ENCODE measurements at places on chromosomes 1 and 21.

GRCh38 chr1:8676813-8677212, 140.6 kb downstream of the RERE start:
- DNase-seq: no peak

DNA sequence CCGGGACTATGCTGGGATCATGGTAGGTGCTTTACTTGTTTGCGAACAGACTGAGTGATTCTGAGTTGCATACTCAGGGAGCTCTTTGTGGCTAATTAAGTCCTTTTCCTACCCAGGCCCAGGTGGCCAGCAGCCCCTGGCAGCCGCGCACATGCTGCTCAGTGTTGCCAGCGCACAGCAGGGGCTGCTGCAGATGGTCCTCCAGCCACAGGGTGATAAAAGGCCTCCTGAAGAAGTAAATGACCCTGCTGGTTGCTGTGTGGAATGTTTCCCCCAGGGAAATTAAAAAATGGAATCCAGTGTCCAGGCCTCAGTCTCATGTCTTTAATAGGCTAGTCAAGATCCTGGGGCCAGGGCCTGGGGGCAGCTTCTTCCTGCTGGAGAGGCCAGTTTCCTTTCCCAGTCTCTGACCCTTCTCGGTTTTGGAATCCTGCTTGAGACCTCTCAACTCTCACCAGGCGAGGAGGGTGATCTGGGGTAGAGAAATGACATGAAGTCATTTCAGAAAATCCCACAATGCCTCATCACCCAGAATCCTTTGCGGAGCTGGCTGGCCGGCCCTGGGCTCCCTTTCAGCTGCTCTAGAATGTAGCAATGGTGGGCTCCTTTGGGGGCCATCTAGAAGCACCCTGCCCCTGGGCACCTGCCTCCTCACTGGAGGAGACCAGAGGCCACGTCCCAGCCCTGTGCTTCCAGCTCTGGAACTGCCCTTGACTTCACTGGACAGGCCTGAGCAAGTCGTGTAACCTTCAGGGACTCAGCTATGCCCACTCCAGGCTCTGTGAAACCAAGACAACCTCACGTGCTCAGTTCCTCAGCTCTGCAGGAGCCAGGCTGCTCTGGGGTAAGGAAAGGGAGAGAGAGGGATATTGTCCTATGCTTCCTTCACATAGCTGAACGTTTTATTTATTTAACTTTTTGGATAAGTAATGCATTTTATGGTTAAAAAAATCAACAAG, 131.4 kb downstream of the MRPS6 start:
- no peak for DNase-seq

- DNase-seq: peak; percentile 90
Measured at GRCh38 chr1:8427493-8427892, 109.6 kb downstream of the SLC45A1 start.

GRCh38 chr1:231983588-231984193, 357.1 kb downstream of the DISC1 start:
- DNase-seq: no peak

DNA sequence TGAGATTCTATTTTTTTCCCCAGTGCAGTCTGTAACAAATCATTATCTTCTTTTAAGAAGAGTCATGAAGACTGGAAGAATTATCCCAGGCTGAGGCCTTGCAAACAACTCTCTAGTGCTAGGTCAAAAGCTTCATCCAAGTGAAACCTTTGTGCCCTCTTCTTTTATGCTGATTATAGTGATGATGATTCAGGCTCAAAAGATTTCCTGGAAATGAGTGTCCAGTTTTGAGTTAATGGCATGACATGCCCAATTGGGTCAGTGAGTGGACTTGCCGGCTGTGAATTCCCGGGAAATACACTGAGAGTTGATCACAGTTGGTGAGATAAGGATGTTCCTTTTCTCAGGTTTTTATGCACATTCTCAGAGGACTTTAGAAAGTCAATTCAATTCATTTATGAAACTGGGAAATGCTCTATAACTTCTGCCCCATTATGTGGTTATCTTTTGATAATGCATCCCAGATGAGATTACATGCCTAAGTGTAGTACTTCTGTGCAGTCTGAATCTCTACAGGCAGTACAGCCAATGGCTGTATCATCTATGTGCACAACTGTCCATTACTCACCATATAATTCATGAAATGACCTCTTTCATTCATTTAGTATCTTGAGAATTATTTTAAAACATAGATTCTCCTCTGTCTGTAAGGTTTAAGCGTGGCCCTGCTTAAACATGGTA, 66.2 kb downstream of the S1PR1 start:
- no peak for DNase-seq

- DNase-seq: peak; percentile 32
Measured at GRCh38 chr1:46017876-46018503, 114.4 kb downstream of the PIK3R3 start.

- DNase-seq: no peak
Measured at GRCh38 chr21:38367646-38368045, 110.9 kb downstream of the KCNJ15 start.

- peak; percentile 50 for DNase-seq
Measured at GRCh38 chr1:182198006-182198605, 136.6 kb upstream of the ZNF648 start.

DNA sequence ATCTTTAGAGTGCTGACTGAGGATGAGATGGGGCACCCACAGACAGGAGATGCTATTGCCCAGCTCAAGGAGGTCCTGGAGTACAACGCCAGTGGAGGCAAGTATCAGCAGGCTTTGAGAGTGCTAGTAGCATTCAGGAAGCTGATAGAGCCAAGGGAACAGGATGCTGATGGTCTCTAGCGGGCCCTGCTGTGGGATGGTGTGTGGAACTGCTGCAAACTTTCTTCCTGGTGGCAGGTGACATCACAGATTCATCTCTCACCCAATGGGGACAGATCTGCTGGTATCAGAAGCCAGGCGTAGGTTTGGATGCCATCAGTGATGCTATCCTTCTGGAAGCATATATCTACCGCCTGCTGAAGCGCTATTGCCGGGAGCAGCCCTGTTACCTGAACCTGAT, 609.8 kb upstream of the NCAM2 start:
- no peak for DNase-seq

- DNase-seq: peak; percentile 48
Measured at GRCh38 chr1:63403386-63403785, 36.0 kb downstream of the ALG6 start.

GRCh38 chr1:209647156-209647555, 5.1 kb downstream of the LAMB3 start:
- no peak for DNase-seq

DNA sequence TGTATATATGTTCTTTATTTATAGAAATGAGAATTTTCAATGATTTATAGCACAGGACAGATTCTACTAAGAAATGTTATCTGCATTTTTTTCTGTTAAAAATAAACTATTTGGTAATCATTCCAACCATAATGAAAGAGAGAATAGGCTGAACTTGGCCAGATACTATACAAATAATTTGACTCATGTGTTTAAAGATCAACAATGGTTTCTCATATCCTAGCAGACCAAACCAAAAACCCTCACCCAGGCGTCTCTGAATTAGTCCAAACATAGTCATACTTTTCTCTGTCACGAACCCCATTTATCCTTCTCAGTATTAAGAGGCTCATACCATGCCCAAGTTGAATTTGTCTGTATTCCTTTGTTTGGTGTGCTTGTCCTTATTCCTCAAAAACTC, 40.3 kb downstream of the RPE65 start:
- DNase-seq: no peak

- no peak for DNase-seq
Measured at GRCh38 chr1:93324486-93325464, 20.9 kb upstream of the DR1 start.

GRCh38 chr1:8137481-8138244, 111.6 kb upstream of the ERRFI1 start:
- DNase-seq: no peak

DNA sequence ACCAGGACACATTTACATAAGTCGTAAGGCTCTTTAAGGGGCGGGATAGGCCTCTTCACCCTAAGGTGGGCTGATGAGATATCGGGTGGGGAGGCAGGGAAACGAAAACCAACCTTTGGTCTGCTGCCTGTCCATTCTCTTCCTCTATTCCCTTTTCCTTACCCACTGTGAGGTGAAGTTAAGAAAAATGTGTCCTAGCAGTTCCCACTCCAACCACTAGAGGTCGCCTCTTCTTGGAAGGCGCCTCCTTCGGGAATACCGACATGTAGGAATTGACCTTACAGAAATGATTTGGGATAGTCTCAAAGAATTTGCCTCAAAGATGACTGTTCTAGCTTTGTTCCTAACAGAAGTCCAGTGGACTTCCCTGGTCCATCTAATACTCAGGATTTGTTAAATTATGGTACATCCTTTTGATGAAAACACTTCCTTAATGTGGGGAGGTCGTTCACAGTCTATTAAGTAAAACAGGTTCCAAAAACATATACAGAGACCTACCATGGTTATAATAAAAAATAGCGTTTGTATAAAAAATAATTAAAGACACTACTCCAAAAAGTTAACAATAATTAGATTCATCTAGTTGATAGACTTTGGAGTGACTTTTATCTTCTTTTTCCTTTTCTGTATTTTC, 14.1 kb downstream of the AZIN2 start:
- peak; percentile 50 for DNase-seq

DNA sequence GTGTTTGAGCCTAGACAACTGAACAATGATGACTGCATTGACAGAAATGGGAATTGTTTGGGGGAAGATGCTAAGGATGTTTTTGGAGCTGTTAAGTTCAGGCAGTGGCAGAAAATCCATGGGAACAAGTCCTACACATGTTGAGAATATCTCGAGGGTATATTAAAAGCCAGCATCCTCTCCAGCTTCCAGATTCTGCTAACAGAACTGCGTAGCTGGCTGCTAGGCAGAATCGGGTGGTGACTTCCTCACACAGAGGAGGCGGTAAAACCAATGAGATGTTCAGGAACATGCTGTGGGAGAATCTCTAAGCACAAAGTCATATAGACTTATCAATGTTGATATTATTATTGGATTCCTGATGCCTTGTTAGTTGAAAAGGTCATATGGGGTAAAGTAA, 14.8 kb downstream of the FAM163A start:
- DNase-seq: no peak

GRCh38 chr1:150561254-150561973, 12.2 kb downstream of the ADAMTSL4 start:
- peak; percentile 77 for DNase-seq

Measured in NB4 (cell line).